ENCODE measurements at places on chromosomes 12 and 14.

- no peak for DNase-seq
Measured at GRCh38 chr12:93892423-93893268, 215.5 kb downstream of the CRADD start.

DNA sequence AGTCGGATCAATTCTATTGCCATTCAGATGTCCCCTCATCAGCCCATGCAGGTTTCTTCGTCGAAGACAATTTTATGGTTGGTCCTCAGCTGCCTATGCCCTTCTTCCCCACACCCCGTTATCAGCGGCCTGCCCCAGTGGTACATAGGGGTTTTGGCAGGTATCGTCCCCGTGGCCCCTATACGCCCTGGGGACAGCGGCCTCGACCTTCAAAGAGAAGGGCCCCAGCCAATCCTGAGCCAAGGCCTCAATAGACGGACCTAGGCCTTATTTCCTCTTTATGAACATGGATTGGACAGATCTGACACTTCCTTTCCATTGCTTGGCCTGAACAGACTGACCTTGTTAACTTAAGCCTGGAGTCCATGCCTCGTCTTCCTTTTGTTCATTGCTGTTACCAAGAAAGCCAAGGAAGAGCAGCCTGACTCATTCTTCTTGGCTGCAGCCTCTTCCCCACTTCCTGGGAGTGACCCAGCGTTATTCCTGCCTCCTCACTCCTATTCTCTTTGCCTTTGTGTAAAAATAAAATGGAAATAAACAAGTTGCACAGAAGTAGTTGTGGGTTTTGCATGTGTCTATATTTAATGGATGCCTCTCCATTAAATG, 156.5 kb upstream of the AMIGO2 start:
- no peak for DNase-seq

DNA sequence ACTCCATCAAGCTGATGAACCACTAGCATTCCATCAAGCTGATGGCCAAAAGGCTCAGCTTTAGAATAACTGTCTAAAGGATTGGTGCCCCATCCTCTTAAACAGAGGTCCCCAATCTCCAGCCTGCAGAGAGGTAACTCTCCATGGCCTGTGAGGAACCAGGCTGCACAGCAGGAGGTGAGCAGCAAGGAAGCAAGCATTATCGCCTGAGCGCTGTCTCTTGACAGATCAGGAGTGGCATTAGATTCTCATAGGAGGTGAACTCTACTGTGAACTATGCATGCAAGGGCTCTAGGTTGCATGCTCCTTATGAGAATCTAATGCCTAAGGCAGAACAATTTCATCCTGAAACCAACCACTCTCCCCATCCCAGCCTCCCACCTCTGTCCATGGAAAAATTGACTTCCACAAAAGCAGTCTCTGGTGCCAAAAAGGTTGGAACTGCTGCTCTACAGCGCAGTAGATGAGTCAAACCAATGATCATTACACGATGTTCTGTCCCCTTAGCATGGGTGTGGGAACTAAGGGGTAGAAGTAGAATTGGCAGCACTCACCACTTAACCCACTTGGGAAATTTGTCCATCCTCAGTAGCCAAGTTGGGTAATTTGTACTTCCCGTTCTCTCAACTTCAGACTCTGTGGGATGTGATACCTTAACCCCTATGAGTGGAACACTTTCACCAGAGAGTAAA, 66.9 kb downstream of the ANKS1B start:
- DNase-seq, result no peak

GRCh38 chr12:18054925-18055619, 34.9 kb downstream of the RERGL start:
- no peak for DNase-seq

DNA sequence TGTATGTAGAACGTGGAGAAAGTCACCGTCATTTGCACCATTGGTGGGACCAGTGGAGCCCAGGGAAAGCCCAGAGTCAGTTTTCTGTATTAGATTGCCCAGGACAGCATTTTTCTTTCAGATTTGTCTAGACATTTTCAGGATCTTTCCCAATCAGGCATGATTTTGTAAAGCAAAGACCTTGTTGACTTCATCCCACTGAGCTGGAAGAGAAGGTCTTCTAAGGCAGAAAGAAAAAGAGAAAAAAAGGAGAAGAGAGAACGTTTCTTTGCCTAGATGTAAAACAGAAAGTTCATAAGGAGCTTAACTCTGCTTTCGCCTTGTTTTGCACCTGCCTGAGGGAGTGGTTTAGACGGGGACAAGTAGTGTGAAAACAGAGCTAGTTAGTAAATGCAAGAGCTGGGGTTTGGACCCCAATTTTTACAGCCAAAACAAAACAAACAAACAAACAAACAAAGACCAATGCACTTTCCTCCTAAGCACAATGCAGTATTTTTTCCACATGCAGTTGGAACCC, 273.1 kb downstream of the ZFP36L1 start:
- no peak for DNase-seq

DNA sequence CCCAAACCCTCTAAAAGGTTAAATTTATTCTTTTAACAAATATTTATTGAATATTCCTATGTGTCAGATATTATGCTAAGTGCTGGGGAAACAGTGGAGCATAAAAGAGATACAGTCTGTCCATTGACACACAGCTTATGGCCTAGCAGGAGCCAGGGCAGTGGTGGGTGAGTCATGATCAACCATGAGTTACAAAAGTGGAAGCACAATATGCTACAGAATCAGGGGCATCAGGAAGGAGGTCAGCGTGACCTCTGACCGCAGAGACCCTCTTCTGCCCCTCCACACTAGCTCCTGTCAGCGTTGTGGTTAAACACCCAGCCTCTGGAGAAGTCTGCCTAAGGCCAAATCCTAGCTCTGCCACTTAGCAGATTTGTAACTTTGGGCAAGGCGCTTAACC, 4.7 kb upstream of the PPP1R1A start:
- DNase-seq, result no peak

DNA sequence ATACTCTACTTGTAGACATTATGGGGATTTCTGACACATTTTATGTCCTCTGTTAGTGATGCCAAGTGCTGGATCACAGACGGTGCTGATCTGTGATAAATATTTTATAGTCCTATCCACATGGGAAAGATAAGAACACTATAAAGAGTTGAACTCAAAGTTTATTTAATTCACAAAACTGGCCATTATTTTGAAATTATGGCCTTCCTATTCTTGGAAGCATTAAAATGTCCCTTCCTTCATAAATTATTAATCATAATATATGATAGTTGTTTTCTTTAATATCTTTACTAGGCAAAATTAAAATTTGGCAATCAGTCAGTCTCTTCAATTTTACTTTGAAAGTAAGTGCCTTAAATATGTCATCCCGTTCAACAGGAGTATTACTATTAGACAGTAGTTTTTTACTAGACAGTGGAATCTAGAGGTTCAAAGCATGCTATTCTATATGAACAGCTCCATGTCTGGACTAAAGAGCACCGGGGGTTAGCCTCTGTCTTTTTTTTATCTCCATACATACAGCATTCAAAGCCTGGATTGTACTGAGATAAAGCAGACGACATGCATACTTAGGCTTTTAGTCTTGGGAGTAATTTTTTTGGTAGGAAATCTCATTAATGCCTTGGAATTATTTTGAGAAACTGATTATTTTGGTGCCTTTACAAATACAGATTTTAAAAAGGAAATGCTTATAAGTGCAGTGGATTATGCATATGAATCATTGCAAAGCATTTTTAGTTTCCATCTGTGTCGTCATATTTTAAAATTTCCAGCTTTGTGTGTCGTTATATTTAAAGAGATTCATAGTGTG, 306.1 kb upstream of the RGS6 start:
- DNase-seq, result no peak

GRCh38 chr12:114976959-114977358, 293.0 kb upstream of the TBX3 start:
- no peak for DNase-seq

DNA sequence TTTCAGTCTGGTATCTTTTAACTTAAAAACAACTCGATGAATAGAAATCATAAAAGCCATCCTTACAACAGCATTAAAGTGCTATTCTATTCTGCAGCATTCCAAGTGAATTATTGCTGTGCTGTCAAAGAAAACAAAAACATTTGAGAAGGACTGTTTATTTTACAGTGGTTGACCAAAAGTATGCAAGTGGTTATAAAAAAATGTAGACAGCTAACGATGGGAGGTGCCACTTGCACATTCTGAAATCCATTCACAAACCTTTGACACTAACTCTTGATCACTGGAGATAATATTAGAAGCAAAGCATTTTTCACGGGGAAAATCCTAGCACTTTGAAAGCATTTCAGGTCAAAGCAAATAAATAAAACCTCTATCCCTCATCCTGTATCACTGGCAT, 55.6 kb downstream of the HMGA2 start:
- DNase-seq, result no peak

GRCh38 chr14:60757567-60758002, 23.0 kb downstream of the MNAT1 start:
- DNase-seq, result no peak

GRCh38 chr14:85528897-85529631, 880 bp upstream of the FLRT2 start:
- no peak for DNase-seq

GRCh38 chr12:131776237-131776889, 51.8 kb upstream of the MMP17 start:
- no peak for DNase-seq

GRCh38 chr14:22221508-22221907, 367.5 kb downstream of the DAD1 start:
- no peak for DNase-seq

- DNase-seq, result no peak
Measured at GRCh38 chr12:49684310-49684854, 22.8 kb downstream of the FMNL3 start.

DNA sequence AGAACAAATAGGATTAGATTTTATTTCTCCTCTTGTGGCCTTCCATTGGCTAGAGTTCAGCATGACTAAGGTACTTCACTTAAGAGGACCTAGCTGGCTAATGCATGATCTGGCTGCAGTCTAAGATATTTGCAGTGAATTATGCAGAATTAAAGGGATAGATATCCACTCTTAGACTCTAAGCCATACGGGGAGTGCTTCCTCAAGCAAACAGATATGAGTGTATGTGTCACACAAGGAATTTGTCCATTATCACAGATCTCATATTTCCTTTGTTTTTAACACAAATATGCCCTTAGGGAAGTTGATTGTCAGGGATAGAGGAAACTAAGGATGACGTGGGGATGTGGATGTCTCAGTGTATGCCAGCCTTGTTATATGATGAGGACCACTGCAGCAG, 88.1 kb upstream of the DHRS4 start:
- DNase-seq, result no peak

DNA sequence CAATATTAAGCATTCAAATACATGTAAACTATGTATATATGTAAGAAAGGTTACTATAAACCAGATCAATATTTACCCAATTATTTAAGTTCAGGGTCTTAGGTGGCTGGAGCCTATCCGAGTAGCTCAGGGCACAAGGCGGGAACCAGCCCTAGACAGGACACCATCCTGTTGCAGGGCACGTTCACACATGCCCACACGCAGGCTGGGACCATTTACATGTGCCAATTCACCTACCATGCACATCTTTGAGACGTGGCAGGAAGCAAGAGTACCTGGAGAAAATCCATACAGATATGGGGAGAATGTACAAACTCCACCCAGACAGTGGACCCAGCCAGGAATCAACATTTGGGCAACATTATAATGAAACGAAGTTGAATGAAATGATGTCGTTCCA, 263.0 kb upstream of the E2F7 start:
- no peak for DNase-seq

DNA sequence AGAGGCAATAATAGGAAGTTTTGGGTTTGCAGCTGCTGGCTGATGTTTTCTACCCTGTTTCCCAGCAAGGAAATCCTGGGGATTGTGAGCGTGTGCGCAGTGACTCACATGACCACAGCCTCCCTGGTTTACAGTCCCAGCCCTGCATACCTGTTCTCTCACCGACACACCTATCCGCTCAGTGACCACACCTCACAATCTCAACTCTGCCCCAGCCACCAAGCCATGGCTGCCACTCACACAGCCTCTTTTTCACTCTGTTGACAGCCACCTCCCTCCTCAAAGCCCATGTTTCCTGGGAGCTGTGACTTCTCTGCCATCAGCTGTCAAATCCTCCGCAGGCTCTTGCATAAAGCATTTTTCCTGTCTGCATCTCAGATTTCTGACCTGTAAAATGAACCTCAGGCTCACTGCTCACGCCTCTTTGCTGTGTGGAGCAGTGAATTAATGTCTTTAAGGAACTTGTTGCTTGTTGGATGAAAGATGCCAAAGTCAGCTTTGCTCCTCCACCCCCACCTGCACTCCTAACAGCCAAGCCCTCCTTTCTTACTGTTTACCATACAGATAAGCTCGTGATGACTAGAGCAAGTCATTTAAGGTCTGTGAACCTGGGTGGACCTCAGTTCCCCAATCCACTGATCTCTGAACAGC, 43.5 kb downstream of the B4GALNT3 start:
- DNase-seq, result peak; percentile 85

DNA sequence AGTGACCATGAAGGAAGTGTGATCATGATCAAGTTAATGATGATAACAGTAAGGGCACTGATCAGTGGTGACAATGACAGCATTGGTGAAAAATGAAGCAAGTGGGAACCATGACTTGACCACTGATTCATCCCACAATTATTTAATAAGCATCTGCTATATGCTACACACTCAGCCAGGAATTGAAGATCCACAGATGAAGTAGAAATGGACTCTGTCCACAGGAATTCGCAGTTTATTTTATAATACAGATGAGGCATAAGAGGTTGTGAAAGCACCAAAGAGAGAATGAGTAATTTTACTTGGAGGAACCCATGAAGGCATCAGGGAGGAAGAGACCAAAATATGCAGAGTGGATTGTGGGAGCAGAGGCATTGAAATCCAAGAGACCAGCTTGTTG, 33.8 kb upstream of the SMUG1 start:
- no peak for DNase-seq

DNA sequence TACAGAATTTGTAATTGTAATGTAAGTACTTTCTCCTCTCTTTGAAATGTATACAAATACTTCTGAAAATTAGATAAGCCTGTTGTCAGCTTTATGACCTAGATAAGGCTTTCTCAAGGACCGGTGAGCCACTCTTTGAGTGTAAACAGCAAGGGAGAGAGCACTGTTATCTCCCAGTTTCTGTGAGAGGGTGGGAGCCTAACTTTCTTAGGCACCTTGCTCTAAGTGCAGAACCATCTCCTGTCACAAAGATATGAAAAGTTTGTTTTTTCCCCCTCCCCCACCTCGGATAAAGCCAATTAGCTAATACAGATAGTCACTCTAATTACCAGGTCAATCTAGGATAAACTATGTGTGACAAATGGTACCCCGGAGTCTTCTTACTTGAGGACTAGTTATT, 35.8 kb downstream of the CAPS2 start:
- no peak for DNase-seq

DNA sequence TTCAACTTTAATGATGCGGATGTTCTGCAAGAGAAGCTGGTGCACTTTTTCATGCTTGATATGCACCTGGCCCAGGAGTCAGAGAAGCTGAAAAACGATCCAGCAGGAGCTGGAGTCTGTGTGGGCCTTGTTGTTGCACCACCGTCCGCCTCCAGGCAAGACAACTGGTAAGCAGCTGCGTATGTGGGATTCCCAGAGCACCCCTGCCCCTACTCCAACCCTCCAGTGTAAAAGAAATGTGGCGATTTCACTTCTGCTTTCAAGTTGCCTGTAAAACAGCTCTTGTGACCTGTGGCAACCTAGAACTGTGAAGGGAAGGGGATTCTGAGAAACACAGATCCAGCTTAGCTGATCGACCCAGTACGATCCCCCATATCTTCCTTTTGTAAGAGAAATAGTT, 154.1 kb upstream of the PELI2 start:
- DNase-seq, result no peak

- no peak for DNase-seq
Measured at GRCh38 chr14:93456356-93456755, 25.6 kb downstream of the UNC79 start.

- no peak for DNase-seq
Measured at GRCh38 chr12:66403746-66404145, 101.5 kb downstream of the HELB start.
